ENCODE measurements at places on chromosomes 13 and 19.

- no peak for DNase-seq
Observed at GRCh38 chr13:33489563-33489962, 204.0 kb upstream of the STARD13 start.

DNA sequence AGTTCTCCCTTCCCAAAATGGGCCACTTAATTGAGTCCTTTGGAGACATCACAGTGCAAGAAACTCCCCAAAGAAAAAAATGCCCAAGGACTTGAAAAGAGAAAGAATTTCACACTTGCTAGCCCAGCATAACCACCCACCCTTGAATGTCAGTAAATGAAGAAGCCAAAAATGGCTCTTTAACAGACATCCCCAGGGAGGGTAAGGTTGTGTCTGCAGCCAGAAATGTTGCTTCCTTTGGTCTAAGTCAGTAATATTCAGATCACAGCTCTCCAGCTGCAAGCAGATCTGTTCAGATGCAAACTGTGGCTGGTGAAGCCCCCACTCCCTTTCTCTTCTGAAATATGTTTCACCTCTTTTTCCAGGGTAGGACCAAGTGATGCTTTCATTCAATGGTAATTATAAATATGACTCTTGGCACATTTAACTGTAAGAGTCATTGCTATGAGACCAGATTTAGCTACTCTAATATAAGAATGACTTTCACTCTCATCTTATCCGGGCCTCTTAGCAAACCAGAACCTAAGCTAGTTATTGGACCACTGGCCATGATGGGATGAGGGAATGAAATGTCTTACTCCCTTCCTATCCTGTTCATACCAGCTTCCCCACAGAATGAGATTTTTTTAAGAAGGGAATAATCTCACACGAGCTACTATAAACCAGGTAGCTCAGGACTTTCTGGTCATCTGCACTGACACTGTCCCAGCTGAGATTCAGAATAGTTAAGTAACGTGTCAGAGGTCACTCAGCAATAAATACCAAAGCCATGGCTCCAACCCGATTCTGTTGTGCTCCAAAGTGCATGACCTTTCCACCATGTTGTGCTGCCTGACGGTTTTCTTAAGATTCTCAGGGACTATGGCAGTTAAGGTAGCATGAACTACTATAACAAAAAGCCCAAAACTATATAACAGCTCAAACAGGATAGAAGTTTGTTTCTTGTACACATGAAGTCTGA is 234.1 kb downstream of the FOXO1 start:
- DNase-seq = no peak

DNA sequence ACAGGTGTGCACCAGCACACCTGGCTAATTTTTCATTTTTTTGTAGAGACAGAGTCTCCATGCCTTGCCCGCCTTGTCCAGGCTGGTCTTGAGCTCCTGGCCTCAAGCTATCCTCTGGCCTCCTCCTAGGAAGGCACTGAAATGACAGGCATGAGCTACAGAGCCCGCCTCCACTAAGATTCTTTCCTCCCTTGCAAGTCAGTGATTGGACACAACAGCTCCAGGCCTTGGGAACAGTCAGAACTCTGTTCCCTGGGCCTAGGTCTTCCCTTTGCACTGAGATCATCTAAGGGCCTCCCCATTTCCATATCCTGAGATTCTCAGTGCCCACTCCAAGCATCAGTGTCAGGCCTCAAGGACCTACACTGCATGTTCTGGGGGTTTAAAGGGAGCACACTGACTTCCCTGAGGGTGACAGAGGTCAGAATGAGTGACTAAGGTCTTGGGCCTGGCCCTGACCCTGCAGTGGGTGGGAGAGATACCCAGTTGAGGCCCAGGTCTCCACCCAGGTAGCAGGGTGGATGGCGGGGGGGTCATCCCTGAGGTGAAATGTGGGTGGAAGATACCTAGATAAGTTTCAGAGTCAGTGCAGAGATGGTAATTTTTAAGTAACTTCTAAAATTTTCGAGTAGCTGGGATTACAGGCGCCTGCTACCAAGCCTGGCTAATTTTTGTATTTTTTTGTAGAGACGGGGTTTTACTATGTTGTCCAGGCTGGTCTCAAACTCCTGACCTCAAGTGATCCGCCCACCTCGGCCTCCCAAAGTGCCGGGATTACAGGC is 17.3 kb upstream of the ERCC1 start:
- DNase-seq = no peak

DNA sequence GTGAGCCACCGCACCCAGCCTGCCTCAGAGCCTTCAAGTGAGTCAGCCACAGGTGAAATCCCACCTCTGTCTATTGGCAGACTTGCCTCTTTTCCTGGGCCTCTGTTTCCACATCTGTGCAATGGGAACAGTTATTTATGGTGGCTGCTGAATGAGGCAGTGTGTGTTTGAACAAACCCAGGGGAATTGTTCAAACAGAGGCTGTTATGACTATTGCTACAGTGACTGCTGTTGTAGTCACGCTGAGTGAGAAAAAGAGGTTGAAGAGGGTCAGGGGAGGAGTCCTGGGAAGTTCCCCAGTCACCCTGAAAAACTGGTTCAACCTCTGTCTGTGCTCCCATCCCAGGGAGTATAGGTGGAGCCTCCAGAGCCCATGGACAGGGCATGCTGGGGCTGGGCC is at the start of gene CEACAM19:
Gene CEACAM19 (plus strand): TSS at position 83 of the 400 bp plus-strand sequence. CDS start 450 bp downstream, outside the sequence.
- no peak for DNase-seq

- no peak for DNase-seq
Observed at GRCh38 chr13:52348983-52349780, 56.8 kb downstream of the THSD1 start.

- DNase-seq = no peak
Observed at GRCh38 chr13:41148419-41149283, 16.0 kb upstream of the KBTBD6 start.

DNA sequence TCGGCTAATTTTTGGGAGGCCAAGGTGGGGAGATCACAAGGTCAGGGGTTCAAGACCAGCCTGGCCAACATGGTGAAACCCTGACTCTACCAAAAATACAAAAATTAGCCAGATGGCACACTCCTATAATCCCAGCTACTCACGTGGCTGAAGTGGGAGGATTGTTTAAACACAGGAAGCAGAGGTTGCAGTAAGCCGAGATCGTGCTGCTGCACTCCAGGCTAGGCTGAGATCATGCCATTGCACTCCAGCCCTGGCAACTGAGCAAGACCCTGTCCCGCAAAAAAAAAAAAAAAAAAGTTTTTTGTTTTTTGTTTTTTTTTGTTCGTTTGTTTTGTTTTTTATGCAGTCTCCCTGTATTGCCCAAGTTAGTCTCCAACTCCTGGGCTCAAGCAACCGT is 21.2 kb downstream of the MAST1 start:
- no peak for DNase-seq

DNA sequence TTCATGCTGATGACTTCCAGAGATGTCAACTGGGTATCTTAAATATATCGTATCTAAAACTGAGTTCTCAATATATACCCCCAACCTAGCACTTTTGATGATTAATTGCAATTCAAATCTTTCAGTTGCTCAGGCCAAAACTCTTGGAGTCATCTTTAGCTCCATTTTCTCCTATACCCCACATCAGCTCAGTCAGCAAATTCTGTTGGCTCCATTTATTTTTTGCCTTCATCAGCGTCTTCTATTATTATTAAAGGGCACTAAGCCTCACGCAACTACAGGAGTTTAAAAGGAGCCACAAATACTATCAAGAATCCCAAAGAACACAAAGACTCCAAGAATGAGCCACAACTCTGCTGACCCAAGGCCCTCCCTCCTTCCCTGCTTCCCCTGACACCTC is 134.9 kb downstream of the KCTD12 start:
- no peak for DNase-seq

- no peak for DNase-seq
Observed at GRCh38 chr19:50717026-50717723, 2.4 kb downstream of the SHANK1 start.

DNA sequence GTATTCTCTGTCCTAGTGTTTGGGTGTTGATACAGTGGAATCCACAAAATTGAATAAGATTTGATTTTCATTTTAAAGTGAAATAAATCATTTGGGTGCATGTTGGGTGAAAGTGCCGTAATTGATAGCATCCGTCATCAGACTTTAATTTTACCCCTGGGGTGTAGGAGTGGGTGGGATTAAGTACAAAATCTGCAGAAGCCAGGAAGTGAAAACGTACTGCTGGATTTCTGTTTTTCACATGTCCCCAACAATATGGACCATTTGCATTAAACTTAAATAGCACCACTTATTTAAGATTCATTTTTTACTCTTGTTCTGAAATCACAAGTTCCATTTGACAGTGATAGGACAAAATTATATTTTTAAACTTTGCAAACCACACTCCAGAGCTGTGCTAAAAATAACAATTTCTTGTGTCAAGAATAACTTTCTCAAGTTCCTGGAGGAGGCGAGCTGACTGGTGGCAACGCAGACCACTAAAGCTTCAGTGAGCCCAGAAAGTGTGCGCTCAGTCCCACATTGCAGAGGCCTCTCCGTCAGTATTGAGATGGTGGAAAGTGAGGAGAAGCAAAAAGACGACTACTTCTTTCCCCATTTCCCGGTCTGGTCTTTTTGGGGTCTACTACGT is 71.3 kb downstream of the ARHGEF7 start:
- DNase-seq = no peak

DNA sequence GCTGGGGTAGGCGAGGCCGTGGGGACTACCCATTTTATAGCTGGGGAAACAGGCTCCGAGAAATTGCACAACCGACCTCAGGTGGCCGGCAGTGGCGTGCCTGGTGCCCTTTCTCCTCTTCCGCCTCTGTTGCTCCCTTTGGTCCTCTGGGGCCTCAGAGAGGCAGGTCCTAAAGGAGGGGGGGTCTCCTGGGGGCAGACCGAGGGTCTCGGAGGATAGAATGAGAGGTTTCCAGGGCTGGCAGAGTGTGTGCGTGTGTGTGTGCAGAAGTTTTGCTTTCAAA is 11.3 kb downstream of the STX10 start:
- DNase-seq = no peak

DNA sequence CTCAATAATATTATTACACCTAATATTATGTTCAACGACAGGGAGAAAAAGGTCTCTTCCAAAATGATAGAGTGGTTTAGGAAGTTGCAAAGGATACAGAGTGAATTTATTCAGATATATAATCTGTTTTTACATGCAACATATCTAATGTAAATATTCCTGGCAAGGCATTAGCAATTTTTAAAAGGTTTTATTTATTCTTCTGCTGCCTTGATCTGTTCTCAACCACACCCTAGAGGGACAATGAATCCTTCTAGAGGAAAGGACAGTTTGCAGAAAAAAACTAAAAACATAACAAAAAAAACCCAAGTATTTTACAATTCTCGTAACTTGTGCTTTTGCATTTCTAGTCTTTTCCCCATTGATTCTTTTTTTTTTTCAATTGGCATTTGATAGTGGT is 459.6 kb downstream of the KLF12 start:
- no peak for DNase-seq

- DNase-seq = no peak
Observed at GRCh38 chr13:79775830-79776229, 294.9 kb downstream of the NDFIP2 start.

All from stimulated activated CD4-positive, alpha-beta T cell treated with anti-CD3 and anti-CD28 coated beads, Interleukin-1b, Interleukin-23, amount 100 ng/mL, for 1 hour (primary cell).